ENCODE measurements at places on chromosomes 7 and 10. TPM values are rescaled to one million over a fixed set of nuclear protein-coding genes. Genes with fewer than 3 reads are reported as not detected.

GRCh38 chr7:13231216-13231615 lies 543.8 kb downstream of the ARL4A start:
- DNase-seq: no peak

DNA sequence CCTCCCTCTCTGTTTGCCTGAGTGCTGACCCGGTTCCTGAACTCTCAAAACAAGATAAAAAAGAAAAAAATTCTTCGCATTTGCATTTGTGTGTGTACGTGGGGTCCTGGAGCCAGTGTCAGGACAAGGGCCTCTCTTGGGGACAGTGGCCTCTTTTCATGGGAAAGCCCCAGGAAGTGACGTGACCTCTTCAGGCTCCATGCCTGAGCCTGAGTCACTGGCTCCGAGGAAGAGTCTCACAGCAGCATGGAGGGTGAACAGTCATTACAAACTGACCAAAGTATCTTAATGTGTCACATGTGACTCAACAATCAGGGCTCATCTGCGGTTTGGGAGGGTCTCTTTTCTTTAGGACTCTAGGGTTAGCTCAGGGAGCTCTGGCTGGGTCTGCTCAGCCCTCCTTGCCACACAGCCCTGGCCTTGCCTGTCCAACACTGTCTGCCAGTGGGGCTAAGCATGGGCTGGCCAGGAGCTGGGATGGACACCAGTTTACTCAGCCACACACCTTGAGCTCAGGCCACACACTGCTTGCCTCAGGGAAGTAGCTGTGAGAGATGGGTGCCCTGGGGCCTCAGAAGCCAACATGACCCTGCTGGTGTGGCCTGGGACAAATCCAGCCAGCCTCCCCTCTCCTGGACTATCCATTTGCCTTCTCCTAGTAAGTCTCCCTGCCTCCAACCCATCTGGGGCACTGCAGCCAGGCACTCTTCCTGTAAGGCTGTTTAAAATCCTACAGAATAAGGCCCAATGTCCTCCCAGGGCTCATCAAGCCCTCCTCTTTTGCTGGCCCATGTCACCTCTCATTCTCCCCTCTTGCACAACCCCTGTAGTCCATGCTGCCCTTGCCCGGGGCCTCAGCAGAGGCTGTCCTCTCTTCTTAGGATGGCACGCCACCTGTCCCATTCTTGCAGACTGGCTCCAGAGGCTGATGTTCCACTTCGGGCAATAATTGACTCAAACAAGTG lies 10.5 kb downstream of the TMEM273 start:
- no peak for DNase-seq

- no peak for DNase-seq
Observed at GRCh38 chr7:682810-683209, 43.7 kb upstream of the DNAAF5 start.

ZNF735 gene
- not detected for polyA plus RNA-seq

GRCh38 chr10:54758791-54759190 lies 42.2 kb downstream of the PCDH15 start:
- DNase-seq: no peak

DNA sequence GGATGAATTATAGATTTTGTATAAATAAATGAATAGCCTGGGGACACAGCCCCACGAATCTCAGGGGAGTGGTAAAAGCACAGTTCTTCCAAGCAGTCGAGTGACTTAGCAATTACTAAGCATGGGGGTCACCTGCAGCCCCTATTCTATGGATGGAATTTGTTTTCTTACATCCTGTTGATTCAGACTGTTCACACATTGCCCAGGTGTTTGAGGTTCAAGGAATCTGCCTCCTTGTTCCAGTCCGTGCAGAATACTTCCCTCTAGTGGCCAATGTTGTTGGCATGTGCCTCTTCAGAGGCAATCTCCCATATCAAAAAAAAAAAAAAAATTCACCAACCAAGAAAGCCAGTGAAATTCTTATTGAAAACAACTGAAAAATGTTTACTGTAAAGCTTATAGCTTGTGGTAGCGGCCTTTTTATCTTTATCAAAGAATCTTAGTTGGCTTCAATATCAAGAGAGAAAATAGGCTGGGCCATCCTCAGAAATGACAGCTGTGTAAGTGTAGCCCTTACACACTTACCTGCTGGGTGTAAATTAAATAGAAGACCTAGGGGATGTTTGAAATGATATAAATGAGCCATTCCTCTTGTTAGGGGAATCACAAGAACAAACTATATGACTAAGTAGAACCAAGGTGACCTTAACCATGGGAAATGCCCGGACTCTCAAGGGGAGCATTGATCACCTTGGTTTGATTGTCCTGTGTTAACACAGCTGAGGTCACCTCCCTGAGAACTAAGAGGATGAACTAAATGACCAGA lies 7.8 kb downstream of the LIPM start:
- DNase-seq: peak; percentile 17

FAM25C gene
- not detected for polyA plus RNA-seq

- no peak for DNase-seq
Observed at GRCh38 chr10:8758029-8758428, 703.5 kb downstream of the GATA3 start.

PON1 gene
- polyA plus RNA-seq: 1.2 TPM

DNA sequence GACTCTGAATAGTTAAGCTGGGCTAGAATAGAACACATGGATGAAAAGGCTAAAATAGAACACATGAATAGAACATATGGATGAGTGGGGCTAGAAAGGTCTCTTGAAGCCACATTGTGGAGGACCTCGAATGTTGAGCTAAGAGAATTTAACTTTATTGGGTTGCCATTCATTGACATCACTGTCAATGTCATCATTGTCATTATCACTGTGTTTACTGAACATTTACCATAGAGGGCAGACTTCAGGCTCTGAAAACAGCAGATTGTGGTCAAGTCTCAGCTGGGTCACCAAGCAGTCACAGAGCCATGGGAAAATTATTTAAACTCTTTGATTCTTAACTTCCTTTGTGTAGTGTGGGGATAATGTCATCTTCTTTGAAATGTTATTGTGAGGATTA lies 80.4 kb downstream of the WDFY4 start:
- no peak for DNase-seq

SLC39A12 gene
- polyA plus RNA-seq: not detected

DNAJC12 gene
- polyA plus RNA-seq: 16.3 TPM

TAS2R3 gene
- 0.51 TPM for polyA plus RNA-seq

DNA sequence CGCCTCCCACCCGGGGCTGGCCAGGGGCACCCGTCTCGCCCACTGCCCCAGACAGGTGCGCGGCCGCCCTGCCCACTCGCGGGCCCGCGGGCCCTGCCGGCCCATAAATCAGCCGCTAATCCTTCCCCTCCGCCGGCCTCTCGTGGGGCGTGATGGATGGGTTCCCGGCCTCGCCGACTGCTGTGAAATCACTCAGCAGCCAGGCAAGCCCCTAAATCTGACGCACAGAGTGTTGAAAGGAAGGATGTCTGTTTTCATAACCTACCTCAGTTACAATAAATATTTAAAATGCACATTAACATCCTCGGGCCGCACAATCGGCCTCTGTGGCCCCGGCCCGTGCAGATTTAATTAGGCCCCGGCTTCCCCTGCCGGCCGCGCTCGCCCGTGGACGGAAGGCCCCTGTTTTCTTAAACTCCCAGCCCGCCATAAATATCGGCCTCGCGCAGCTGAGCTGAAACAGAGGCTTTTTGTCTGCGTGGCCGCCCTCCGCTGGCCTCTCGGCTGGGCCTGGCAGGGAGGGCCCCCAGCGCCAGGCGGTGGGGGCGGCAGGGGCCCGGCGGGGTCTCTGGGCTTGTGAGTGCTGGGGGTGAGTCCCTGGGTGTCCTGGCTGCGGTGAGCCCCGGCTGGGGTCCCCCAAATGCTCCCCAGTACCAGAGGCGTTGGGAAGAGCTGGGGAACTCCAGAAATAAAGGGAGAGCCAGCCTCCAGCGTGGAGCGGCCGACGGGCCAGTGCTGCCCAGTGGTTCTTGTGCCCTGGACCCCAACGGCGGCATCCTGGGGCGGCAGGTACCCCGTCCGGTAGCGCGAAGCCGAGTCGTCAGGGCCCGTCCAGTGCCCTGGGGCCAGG lies 90.7 kb downstream of the UNCX start:
- DNase-seq: no peak

DNA sequence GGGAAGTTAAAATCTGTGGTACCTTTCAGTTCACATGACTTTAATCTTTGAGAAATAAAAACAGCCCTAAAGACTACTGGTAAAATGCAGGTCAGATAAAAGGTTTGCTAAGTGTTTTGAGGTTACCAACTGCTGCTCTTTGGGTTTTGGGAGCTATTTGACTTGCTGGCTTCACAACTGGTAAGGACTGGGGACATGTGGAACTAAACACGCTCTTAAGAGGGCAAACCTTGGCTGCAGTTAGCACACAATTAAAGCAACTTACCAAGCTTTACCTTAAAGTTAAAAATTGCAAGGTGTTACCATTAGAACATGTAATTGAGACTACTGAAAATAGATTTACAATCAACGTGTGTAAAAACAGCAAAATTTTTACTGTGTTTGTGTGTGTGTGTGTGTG lies 220.2 kb downstream of the PHF14 start:
- DNase-seq: no peak

DNA sequence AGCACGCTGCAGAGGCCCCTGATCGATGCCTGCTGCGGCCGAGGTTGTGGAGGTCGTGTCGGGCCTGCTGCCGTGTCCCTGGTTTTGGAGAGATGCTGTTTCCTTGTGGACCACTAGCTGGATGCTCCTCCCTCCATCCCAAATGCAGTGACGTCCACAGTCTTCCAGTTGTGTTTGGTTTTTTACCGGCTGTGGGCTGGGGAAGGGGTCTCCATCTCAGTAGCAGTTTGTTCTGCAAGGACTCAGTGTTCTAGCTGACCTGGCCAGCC lies 143.0 kb upstream of the SHH start:
- no peak for DNase-seq

DYNC1I1 gene
- polyA plus RNA-seq: 0.51 TPM

- no peak for DNase-seq
Observed at GRCh38 chr7:43306404-43306803, 194.0 kb downstream of the HECW1 start.
